ENCODE measurements at places on chromosomes 6 and 20. TPM values are rescaled to one million over a fixed set of nuclear protein-coding genes. Genes with fewer than 3 reads are reported as not detected.

DNA sequence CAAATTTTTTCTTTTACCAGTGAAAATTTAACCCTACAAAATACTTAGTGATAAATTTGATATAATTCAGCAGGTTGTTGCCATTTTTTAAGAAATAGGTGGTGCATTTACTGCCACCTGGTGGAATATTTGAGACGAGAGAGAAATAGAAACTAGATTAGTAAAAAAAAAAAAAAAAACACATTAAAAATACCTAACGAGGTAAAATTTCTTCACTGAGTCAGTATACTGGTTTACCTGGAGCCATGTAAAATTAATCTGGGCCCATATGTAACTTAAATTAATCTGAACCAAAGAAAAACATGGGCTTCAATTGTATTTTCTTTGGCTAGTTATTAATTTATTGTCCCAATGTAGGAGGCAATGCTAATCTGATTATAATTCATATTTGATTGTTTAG, 520.8 kb downstream of the EPM2A start:
- H3K4me1 ChIP-seq: no peaks in the 10 kb centered on the region
- no peaks in the 10 kb centered on the region for H3K36me3 ChIP-seq
- no peak overlapping the region for H3K4me3 ChIP-seq
- no peaks in the 10 kb centered on the region for H3K27me3 ChIP-seq
- no peak overlapping the region for H3K27ac ChIP-seq

DNA sequence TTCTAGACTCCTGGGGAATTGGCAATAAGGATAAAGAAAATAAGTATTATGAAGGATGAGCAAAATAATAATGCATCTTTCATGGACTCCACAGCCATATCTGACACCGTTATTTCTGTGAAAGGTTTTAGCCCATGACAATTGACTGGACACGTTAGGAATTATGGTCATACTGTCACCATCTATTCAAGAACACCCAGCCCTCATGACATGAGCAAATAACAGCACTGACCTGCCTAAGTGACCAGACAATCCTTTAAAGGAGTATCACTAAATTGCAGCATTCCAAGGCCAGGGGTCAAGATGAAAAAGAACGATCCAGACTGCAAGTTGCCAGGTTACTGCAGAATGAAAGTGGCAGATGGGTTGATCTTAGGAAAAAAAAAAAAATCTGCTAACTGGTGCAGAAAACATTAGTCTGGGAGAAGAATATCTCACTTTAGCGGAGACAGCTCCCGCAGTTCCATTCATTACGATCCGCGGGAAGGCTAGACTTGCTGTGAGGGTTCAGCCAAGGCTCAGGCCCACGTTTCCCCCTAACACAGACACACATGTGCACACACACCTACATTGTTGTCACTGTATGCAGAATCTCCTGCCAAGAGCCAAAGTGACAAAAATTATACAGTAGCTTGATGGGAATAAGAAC, 237.7 kb upstream of the AGPAT4 start:
- H3K27ac ChIP-seq: no peak overlapping the region
- no peaks in the 10 kb centered on the region for H3K36me3 ChIP-seq
- H3K27me3 ChIP-seq: no peaks in the 10 kb centered on the region
- no peaks in the 10 kb centered on the region for H3K4me1 ChIP-seq

DNA sequence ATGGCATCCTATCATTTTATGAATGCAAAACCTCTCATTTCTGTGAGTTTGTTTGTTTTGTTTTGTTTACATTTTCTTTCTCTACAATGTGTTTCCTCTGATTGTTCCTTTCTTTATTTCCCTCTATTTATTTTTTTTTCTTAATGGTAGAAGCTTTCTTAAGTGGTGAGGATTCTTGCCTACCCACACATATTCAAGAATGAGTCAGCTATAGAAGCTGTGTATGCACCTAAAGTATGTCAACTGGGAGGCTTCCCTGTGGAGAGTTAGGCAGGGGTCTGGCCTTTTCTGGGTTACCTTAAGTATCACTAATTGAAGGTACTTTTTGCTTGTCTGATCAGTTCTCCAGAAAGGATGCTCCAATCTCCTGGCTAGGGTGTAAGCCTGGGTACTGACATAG, 354.0 kb downstream of the ESR1 start:
- H3K27ac ChIP-seq: no peak overlapping the region
- no peaks in the 10 kb centered on the region for H3K4me1 ChIP-seq
- no peaks in the 10 kb centered on the region for H3K36me3 ChIP-seq
- no peak for DNase-seq
- no peaks in the 10 kb centered on the region for H3K27me3 ChIP-seq
- no peak overlapping the region for H3K4me3 ChIP-seq

DNA sequence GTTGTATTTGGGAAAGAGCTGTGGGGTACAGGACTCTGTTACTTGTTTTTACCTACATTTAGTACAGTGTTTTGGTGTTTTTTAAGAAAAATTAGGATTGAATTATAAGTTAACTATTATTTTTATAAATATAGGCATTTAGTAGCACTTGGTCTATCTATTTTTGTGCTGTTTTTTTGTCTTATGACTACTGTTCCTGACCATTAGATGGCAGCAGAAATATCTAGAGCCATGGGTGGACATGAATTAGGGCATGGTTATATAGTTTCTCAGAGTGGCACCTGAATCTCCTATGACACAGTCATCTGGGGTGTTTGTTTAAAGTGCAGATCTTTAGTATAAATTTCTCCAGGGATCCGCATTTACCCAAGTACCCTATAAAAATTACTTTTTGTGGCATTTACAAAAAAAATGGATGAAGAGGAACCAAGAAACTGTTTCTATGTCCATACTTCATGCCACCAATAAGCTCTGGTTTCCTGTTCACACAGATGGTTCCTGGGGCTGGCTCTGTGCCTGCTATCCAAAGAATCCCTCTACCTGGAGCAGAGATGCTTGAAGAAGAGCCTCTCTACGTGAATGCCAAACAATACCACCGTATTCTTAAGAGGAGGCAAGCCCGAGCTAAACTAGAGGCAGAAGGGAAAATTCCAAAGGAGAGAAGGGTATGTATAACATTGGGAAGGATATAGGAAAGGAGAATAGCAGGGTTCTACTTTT, 19.8 kb downstream of the NFYA start:
- no peaks in the 10 kb centered on the region for H3K27me3 ChIP-seq
- no peak overlapping the region for H3K4me3 ChIP-seq
- no peaks in the 10 kb centered on the region for H3K4me1 ChIP-seq

- no peaks in the 10 kb centered on the region for H3K36me3 ChIP-seq
- H3K27ac ChIP-seq: no peak overlapping the region
- no peak overlapping the region for H3K4me3 ChIP-seq
- no peaks in the 10 kb centered on the region for H3K4me1 ChIP-seq
- H3K27me3 ChIP-seq: no peaks in the 10 kb centered on the region
Observed at GRCh38 chr20:10769700-10770099, 95.9 kb upstream of the JAG1 start.

- peak overlapping the region; percentile 81 for H3K27ac ChIP-seq
- peak overlapping the region; percentile 74 for H3K4me3 ChIP-seq
- peaks cover 12% of the 10 kb centered on the region for H3K4me1 ChIP-seq
- H3K27me3 ChIP-seq: no peaks in the 10 kb centered on the region
- peaks cover 3% of the 10 kb centered on the region for H3K36me3 ChIP-seq
Observed at GRCh38 chr20:45890077-45890984, 677 bp downstream of the NEURL2 start.

- peaks cover 2% of the 10 kb centered on the region for H3K36me3 ChIP-seq
- no peaks in the 10 kb centered on the region for H3K27me3 ChIP-seq
- DNase-seq: no peak
- H3K4me1 ChIP-seq: no peaks in the 10 kb centered on the region
Observed at GRCh38 chr6:149586149-149586548, 20.0 kb downstream of the GINM1 start.

GRCh38 chr6:146305092-146305491, 238.5 kb upstream of the RAB32 start:
- no peak overlapping the region for H3K4me3 ChIP-seq
- DNase-seq: no peak
- H3K4me1 ChIP-seq: no peaks in the 10 kb centered on the region
- H3K36me3 ChIP-seq: no peaks in the 10 kb centered on the region
- H3K27ac ChIP-seq: no peak overlapping the region
- H3K27me3 ChIP-seq: no peaks in the 10 kb centered on the region

DNA sequence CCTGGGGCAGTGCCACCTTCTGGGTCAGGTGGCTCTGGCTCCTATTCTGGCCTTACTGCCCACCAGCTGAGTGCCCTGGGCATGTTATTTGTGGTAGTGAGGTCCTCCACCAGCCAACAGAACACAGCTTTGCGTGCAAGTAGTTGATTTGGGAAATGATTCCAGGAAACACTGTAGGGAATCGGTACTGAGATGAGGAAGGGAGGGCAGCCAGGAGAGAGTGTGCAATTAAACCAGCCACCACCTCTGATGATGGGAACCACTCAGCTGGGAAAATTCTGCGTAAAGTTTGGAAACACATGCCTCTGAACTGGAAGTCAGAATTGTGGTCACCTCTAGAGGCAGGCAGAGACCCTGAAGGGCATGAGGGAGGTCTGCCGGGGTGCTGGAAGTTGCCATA, 459 bp downstream of the LBP start:
- DNase-seq: no peak
- H3K36me3 ChIP-seq: no peaks in the 10 kb centered on the region
- no peaks in the 10 kb centered on the region for H3K27me3 ChIP-seq
- no peak overlapping the region for H3K27ac ChIP-seq
- H3K4me3 ChIP-seq: no peak overlapping the region

DNA sequence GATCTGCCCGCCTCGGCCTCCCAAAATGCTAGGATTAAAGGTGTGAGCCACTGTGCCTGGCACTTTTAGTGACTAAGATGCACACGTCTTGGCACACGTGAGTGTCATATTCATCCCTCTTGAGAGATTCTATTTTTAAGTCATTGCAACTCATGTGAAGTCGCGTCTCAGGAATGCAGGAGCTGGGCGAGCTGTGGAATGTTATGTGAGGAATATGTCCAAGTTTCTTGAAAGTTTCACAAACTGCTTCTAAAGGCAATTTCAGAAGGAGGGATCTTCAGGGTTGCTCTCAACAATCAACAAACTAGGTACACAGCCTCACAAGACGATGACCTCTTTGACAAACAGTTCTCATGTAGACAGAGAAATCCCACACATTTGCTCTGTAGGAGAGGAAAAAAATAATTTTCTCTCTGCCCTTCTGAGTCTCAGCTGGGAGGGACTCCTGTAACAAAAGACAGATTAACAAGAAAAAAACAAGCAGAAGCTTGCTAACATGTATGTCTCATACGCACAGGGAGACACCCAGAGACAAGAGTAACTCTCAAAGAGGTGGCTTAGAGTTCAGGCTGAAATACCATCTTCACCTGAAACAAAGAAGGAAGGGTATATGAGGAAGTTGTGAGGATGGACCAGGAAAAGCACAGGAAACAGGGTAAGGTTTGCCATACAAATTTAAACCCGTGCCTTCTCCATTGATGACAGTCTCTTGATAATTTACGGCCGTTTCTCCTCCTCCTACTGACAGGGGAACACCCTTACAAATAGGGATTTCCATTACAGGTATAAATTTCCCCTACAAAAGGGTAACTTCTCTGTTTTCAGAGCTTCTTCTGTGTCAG, 45.3 kb upstream of the FAM50B start:
- no peak overlapping the region for H3K4me3 ChIP-seq
- H3K27me3 ChIP-seq: no peaks in the 10 kb centered on the region

DNA sequence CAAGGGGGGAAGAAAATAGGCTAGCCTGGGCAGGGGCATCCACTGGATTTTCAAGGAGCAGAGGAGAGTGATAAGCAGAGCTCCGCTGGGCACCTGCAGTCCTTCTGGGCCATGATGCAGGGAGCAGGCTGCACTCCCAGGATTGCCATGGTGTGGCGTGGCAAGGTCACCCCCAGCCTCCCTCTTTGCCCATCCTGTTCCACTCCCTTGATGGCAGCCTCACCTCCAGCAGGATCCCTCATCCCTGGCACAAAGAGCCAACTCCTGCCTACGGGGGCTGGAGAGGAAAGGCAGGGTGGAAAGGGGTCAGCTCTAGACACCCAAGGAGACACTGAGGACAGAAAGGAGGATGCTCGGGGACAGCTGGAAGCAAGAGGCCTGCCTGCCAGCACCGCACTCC, 22.4 kb upstream of the MYMX start:
- DNase-seq: no peak
- no peaks in the 10 kb centered on the region for H3K27me3 ChIP-seq
- H3K36me3 ChIP-seq: no peaks in the 10 kb centered on the region
- H3K4me1 ChIP-seq: no peaks in the 10 kb centered on the region
- H3K4me3 ChIP-seq: no peak overlapping the region

- no peaks in the 10 kb centered on the region for H3K27me3 ChIP-seq
- no peaks in the 10 kb centered on the region for H3K36me3 ChIP-seq
- no peak for DNase-seq
Observed at GRCh38 chr6:136959471-136959891, 37.4 kb downstream of the SLC35D3 start.

GRCh38 chr6:41079080-41079479, 6.3 kb downstream of the NFYA start:
- DNase-seq: no peak
- no peaks in the 10 kb centered on the region for H3K27me3 ChIP-seq
- H3K36me3 ChIP-seq: peaks cover 23% of the 10 kb centered on the region

- no peaks in the 10 kb centered on the region for H3K27me3 ChIP-seq
- H3K4me3 ChIP-seq: no peak overlapping the region
- H3K27ac ChIP-seq: no peak overlapping the region
- DNase-seq: no peak
- H3K36me3 ChIP-seq: no peaks in the 10 kb centered on the region
Observed at GRCh38 chr20:13382786-13383185, 161.7 kb downstream of the ISM1 start.

DNA sequence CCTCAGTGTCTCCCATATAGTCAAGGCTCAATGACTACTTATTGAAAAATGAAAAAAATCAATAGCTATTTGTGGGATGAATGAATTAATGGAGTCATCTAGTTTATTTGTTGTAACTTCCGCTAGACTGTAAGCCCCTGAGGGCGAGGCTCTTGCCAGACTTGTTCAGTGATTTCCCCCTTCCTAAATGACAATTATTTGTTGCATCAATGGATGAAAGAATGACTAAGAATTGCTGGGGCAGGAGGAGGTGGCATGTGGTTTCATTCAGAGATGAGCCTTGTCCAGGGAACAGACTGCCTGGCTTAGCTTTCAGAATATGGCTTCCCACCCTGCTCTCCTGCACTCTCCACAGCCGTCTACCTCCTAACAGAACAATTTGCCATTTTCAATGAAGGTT, 1.1 kb upstream of the PRELID3B start:
- no peak for DNase-seq
- H3K36me3 ChIP-seq: peaks cover 5% of the 10 kb centered on the region
- peak overlapping the region; percentile 84 for H3K27ac ChIP-seq
- H3K27me3 ChIP-seq: peaks cover 3% of the 10 kb centered on the region
- peaks cover 28% of the 10 kb centered on the region for H3K4me1 ChIP-seq

- no peaks in the 10 kb centered on the region for H3K36me3 ChIP-seq
- no peak overlapping the region for H3K4me3 ChIP-seq
- H3K4me1 ChIP-seq: no peaks in the 10 kb centered on the region
- no peaks in the 10 kb centered on the region for H3K27me3 ChIP-seq
- no peak overlapping the region for H3K27ac ChIP-seq
Observed at GRCh38 chr6:44481056-44481455, 93.5 kb downstream of the CDC5L start.

- no peak for DNase-seq
- H3K27ac ChIP-seq: peak overlapping the region; percentile 60
- H3K36me3 ChIP-seq: no peaks in the 10 kb centered on the region
Observed at GRCh38 chr20:3248167-3248992, 9.4 kb upstream of the SLC4A11 start.

- no peaks in the 10 kb centered on the region for H3K36me3 ChIP-seq
- H3K4me3 ChIP-seq: no peak overlapping the region
- DNase-seq: no peak
Observed at GRCh38 chr6:167047554-167047953, 48.4 kb downstream of the CEP43 start.

The CLDN20 gene
- not detected for total RNA-seq

The SLC17A1 gene
- not detected for total RNA-seq

The PDYN gene
- total RNA-seq: not detected

The ASIP gene
- total RNA-seq: not detected

The TSPYL1 gene
- total RNA-seq: 103 TPM

The ECT2L gene
- not detected for total RNA-seq

The MDFI gene
- 0.54 TPM for total RNA-seq

The RAB22A gene
- total RNA-seq: 21.1 TPM

The TCFL5 gene
- 23.8 TPM for total RNA-seq

Measured in Panc1 (cell line).